T1000 (cell line): ENCODE measurements at places on chromosomes 13 and 19.

DNA sequence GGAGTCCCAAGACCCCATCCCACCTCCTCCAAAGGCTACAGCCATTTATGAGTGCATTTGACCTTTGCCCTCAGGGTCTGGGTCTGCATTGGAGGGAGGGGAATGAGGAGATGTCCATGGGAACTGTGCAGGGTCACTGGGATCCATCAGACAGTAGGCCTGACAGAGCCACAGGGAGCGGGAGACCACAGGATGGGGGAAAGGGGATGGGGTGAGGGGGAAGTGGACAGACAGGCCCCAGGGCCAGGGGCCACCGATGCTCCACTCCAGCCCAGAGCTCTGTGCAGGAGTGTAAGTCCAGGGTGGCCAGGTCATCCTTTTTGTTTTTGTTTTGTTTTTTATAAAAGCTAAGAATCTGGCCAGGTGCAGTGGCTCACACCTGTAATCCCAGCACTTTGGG, 82.5 kb downstream of the CHST8 start:
- DNase-seq = no peak

DNA sequence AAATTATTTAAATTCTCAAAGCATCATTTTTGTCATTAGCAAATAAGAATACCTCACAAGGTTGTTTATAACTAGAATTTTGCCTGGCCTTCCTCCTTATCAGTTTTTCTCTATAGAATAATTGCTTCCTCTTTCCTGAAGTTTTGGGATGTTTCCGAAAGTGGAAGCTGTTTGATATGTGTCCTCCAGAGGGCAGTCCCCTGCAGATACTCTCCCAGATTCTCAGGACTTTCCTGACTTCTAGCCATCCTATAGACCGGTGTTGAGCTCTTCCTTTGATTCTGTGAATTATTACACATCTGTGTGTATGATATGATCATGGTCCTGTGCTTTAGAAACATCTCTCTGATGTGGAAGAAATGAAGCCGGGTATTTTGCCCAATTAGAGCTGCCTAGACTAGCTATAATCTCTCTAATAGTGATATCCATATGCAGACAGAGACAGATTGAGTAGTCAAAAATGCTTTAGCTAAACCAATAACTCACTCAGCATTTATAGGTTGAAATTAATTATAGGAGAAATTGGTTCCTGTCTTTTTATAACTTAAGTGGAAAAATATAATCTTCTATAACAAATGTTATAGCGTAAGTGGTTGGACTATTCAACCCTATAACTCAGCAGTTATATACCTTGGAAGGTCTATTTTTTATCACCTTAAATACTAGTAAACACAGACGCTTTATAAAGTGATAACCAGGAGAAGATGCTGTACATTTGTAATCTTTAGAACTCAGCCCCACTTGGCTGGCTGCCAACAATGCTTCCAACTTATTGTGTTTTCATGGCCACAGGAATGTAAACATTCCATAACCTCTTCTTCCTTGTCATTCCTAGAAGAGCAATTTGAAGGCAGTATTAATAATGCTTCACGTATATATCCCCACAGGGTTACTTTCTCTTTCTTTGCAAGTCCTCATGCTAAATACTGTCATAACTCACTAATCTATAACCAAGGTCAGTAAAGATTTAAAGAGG, 201.0 kb upstream of the RXFP2 start:
- peak; percentile 6 for DNase-seq

- DNase-seq = no peak
Observed at GRCh38 chr19:48342841-48343540, 17.6 kb downstream of the EMP3 start.

DNA sequence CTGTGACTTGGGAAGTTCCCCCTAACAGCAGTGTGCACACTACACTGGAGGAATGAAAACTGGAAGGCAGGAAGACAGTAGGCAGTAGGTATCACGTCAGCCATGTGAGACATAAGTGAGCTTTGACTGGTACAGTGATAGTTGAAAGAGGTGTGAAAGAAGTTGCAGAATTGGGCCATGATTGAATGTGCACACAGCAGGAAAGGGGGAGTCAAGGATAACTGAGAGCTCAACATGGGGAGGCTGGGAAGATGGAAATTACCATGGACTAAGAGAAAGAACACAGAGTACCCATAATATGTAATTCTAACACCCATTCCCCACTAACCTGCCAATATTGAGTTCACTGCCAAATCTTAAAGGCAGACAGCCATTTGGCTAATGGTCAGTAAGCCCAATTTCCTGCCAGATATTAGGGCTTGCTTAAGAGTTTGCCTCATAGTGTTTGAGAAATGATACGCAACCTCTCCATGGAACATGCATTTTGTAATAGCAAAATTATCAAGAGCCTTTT, 321.7 kb downstream of the DCT start:
- DNase-seq = no peak

DNA sequence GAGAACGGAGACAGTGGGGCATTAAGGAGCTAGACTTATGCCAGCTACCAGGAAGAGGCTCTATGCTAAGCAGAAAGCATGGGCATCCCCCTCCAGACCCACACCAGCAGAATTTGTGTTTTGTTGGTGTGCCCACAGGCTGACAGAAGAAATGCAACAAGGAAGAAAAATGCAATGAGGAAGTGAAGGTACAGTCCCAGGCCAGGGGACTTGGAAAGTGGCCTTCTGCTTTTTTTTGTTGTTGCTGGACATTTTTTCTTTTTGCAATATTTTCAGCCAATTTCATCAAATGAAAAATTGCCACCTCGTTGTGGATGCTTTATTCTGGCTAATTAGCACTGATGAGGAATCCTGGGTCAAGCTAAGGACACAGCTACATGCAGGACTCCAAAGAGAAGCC, 167.7 kb downstream of the TSHZ3 start:
- DNase-seq = no peak

DNA sequence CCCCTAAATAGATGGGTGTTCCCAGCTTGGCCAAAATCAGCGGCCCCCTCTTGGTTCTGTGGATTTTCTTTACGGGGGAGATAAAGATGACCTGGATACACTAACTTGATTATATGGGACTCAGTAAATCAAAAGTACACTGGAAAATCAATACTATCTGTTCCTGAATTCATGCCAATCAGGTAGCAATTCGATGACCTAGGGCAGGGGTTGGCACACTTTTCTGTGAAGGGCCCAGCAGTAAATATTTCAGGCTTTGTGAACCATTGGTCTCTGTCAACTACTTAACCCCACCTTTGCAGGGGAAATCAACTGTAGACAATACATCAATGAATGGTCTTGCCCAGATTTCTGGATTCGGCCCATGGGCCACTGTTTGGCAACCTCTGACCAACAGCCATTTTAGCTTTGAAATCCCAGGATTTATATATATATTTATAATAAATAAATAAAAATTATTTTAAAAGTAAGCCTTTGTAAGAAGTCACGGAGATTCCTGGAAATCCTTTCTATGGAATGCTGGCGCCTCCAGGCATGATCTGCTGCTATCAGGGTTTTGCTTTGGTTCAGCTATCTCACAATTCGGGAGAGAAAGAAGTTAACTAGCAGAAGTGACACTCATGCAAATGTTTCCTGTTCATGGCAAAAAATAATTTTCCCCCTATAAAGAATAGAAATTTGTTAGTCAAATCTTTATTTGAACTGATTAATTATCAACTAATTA, 32.8 kb downstream of the SLC15A1 start:
- no peak for DNase-seq

GRCh38 chr13:28582225-28582891, 76.6 kb upstream of the POMP start:
- DNase-seq = no peak

DNA sequence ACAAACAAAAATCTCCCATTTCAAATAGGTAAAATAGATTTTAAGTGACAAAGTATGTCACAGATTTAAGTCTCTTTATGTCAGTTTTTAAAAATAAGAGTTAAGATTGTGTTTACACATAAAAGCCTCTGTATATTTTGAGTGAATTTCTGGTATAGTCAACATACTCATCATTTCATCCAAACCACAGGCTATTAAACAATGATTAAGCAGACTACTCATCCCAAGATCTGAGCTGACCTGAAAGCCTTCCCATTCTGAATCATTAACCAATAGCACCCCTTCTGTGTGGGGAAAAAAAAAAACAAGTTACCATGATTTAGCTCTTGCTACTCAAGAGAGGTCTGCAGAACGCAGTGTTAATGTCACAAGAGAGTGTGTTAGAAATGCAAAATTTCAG, 284.4 kb upstream of the NBEA start:
- DNase-seq = no peak

DNA sequence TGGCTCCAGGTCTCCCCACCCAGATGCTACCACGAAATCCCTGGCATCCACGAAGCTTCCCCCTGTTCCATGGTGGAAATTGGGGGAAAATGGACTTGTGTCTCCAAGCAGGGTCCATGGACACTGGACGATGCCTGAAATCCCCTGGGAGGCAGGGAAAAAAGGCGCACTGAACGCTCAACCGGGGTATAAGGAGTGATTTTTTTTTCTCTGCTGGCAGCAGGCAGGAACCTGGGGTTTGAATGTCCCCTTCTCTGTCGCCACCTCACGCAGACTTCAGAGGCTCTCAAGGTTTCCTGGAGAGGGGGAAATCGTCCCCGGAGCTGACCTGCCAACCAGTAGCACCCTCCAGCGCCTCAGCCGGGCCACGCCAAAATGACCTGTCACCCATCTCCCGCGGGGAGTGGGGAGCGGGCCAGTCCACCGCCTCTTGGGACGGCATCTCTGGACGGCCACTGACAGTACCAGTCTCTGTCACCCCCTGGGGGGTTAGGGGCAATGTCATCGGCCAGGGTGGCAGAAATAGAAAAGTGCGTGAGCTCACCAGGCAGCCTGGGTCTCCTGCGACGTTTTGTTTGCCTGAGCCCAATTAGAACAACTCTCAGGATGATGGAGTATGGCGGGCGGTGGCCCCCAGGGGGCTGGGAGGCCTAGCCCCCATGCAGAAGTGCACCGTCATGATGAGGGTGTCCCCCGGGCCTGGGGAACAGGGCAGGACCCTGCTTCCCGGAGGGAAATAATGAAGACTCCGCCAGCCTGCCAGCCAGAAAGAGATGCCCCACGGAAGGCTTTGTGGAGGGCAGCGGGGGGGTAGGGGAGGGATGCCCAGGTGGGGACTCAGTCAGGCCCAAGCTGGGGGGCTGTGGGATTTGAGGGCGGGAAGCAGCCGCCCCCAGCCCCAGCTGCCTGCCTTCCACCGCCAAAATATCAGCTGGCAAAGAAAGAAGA, 2.6 kb downstream of the PTPRS start:
- DNase-seq = no peak

- no peak for DNase-seq
Observed at GRCh38 chr13:51291341-51291740, 48.1 kb upstream of the SERPINE3 start.

GRCh38 chr19:35870798-35871197, 2.4 kb downstream of the APLP1 start:
- no peak for DNase-seq

DNA sequence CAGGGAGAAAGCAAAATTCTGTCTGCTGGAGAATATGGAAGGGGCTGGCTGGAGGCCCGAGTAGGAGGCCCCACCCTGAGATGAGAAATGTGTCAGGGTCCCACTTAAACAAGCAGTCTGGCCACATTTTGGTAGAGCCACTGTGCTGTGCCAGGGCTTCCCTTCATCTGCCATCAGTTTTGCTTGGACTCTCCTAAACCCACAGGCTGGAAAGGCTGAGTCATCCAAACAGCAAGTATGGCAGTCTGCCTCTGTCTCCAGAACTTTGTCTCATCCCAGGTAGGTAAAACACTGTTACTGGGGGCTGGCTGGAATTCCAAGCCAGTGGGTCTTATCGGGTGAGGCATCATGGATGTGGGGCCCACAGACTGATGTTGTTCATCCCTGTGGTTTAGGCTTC, 1390.6 kb downstream of the UQCRFS1 start:
- no peak for DNase-seq

DNA sequence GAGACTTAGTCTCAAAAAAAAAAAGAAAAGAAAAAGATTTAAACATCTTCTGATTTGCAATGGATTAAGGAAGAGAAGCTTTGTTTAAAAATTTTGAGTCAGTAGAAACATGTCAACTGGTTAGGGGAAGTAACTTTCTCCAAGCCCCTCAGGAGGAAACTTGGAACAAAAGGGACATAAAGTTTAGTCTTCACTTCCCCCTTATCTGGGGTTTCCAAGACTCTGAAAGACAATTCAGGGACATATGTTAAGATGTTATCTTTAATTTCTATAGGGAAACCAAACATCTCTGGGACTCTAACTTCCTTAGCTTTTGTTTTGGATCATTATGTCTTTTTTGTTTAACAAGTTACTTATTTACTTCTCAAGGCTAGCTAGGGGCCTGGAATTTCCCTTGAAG, 20.1 kb upstream of the MRI1 start:
- DNase-seq = no peak

- DNase-seq = no peak
Observed at GRCh38 chr19:18430417-18431144, 7.4 kb downstream of the ISYNA1 start.

DNA sequence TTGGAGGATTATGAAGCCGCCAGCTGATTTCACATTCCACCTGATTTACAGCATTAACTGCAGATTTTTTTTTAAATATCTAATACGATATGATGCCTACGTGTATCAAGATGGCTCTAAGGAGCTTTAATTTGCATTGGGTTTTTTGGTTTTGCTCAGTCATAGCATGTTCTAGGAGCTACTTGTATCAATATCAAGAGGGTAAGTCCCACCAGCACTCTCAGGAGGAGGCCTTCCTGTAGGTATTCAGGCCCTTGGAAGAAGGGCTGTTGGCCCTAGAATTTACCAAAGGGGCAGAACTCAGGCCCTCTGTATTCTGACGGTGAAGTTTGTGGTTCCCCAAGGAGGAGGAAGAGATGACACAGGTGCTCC, 97.2 kb upstream of the IPO5 start:
- DNase-seq = no peak

- DNase-seq = no peak
Observed at GRCh38 chr19:55005684-55006488, 32.2 kb downstream of the GP6 start.

DNA sequence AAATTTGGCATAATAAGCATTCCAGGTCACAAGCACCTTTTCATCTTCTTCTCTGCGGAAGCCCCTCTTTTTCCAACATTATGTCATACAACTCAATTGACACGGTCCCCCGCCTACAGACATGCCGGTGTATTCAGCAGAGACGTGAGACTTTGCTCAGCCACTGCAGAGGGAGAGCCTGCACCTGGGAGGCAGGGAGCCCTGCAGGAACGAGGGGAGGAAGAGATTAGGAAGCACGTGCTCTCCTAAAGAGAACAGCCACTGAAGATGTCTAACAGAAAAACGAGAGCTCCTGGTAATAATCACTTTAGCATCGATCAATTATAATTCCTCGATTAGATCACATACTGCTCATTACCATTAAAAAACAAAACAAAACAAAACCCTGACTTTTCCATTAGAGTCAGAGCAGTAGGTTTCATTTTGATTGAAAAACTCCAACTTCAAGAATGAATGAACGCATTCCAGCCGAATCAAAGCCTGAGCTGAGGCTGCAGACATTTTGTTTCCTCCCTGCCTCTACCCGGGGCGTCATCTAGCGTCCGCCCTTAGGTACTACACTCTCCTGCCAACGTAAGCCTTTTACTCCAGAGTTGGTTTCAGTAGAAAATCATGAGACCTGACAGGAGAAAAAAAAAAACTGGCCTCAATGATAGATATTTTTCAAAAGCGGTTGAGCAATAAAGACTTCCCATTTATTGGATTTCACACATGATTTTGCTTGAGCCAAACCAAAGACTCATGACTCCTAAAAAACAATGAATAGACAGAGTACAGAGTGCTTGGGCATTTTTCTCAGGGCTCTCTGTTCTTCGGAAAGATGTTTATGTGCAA, 194.5 kb downstream of the KATNAL1 start:
- peak; percentile 22 for DNase-seq

GRCh38 chr19:17938092-17938845, 5.5 kb downstream of the CCDC124 start:
- peak; percentile 64 for DNase-seq
